Stimulated activated CD4-positive, alpha-beta T cell treated with anti-CD3 and anti-CD28 coated beads, Interleukin-15, amount 100 ng/mL, for 48 hours (primary cell): ENCODE measurements at places on chromosomes 5 and 9.
A peak's percentile ranks its signal among the peaks of the same experiment; 100 is the strongest.

GRCh38 chr9:134224567-134225093, 60.3 kb upstream of the RNU6ATAC start:
- DNase-seq = no peak

GRCh38 chr9:38025166-38025565, 43.9 kb downstream of the SHB start:
- DNase-seq = no peak

DNA sequence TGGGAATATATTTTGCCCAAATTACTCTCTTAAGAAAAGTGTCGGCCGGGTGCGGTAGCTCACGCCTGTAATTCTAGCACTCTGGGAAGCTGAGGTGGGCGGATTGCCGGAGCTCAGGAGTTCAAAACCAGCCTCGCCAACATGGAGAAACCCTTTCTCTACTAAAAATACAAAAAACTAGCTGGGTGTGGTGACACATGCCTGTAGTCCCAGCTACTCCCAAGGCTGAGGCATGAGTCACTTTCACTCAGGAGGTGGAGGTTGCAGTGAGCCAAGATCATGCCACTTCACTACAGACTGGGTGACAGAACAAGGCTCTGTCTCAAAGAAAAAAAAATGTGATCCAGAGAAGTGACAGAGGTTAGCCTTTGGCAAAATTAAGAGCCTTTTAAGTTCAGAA, 26.4 kb upstream of the TMEM171 start:
- DNase-seq = peak; percentile 18

GRCh38 chr9:123551734-123552133, 195.7 kb downstream of the CRB2 start:
- no peak for DNase-seq

GRCh38 chr9:33446946-33447798, at the start of gene AQP3:
TSS of gene AQP3 (minus strand) at chr9:33447593. CDS start at chr9:33447530, 63 bp downstream.
- peak; percentile 58 for DNase-seq

- no peak for DNase-seq
Observed at GRCh38 chr9:120921661-120922181, 4.9 kb downstream of the TRAF1 start.

DNA sequence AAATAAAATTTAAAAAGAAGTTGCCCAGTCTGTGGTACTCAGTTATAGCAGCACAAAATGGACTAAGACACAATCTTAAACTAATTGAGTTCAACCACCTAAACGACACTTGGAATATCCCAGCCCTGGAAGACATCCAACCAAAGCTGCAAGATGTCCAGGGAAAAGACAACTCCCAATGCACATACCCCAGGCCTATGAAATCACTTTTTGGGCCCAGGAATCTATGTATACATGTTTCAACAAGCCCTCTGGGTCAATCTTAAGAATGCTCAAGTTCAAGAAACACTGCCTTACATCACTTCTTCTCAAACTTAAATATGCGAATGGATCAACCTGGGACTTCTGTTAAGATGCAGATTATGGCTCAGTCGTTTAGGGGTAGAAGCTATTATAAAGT, 148.6 kb downstream of the ELAVL2 start:
- no peak for DNase-seq

GRCh38 chr5:71623221-71623794, 36.2 kb downstream of the MCCC2 start:
- DNase-seq = no peak

GRCh38 chr9:111527347-111527746, 2.4 kb downstream of the ZNF483 start:
- DNase-seq = no peak

DNA sequence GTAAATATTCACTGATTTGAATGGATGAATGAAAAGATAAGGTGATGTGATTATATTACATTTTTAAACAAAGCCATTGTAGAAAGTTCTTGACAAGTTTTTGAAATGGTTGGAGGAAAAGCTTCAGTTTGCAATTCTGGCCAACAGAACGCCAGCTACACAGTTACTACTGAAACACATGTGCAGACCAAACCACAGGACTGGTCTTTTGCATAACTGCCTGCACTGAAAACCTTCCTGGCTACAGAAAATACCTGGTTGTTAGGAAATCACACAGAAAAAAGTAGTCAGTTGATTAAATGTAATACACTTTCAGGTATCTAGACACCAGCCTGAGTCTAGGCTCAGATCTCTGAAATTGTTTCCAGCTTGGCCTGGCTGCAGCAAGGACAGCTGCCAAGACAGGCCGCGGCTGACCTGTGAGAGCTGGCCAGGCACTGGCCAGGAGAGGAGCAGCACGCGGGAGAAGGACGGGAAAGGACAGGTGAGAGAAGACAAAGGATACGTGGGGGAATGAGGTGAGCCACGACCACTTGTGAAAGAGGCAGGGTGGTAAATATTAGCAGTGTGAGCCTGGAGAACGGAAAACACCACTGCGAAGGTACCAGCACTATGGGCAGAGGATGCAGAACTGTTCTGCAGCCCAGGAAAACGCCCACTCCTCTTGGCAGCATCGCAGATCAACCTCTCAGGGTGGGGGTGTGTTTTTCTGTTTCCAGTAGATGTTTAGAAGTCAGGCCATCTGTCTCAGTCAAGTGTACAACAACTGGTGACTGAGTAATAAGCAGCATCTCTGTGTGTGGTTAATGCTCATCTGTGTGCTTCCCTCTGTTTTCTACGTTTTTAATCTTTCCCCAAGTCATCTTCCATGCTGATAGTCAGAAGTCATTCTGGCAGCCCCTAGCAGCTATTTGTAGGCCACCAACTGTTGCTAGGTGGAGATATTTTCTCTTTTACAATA, 137.4 kb downstream of the SCAMP1 start:
- DNase-seq = no peak

- no peak for DNase-seq
Observed at GRCh38 chr5:11214864-11215644, 454.0 kb upstream of the DAP start.

DNA sequence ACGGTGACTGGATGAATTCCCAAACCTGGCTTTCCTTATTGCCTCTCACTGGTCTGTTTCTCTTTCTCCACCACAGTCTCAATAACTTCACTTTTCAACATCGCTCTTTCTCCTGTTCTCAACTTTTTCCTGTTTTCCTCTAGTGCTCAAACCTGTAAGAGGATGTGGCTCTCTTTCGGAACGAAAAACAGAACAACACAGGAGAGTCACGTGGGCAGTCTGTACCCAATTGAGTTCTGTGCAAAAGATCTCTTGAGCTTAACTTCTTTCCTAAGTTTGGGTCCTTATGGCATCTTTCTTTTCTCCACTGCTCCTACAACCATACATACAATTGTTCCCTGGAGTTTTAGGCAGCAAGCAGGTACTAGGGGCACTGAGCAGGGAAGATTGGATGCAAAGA, 8.9 kb downstream of the HAVCR1 start:
- DNase-seq = no peak

- no peak for DNase-seq
Observed at GRCh38 chr5:93717162-93717561, 24.2 kb downstream of the POU5F2 start.

GRCh38 chr9:136847826-136848392, 1.3 kb upstream of the PHPT1 start:
- DNase-seq = peak; percentile 83

DNA sequence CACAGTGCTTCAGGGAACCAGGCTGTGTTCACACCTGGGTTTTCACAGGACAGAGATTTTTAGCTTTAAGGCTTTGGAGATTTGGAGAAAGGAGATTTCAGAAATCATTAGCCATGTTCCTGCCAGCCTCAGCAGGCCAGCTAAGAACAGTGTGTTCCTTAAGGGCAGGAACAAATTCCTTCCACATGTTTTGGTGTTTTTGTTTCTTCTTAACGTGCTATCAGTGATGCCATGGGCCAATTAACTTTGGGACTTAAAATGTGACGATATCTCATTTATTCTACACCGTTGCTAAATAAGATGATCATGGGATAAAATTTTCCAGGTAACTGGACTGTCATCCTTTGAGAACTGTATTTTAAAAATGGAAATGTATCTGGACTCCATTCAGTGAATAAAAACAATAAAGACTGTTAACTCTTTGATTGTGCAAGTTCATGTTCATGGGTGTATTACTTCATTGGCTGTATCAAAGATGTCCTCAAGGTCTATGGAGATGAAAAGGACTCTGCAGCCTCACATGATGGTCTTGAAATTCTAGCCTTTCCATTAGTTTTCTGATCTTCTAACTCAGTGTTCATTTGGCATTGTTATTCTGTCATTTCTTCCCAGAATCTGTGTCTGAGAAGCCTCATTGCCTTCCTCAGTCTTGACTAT, 72.3 kb downstream of the ZNF366 start:
- no peak for DNase-seq

DNA sequence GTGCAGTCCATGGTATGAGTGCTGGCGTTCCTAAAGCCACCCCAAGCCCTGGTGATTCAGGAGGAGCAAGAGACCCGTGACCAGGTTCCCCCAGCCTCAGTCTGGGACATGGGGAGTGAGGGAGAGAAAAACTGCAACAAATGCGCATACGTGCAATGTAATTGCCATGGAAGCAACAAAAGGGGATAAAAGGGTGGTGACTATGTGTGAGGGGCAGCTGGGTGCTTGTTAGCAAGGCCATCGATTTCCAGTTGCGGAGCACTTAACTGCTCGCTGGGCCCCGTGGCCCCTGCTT, 709 bp upstream of the SH3PXD2B start:
- no peak for DNase-seq

GRCh38 chr5:156147944-156148285, 179.0 kb upstream of the SGCD start:
- no peak for DNase-seq

DNA sequence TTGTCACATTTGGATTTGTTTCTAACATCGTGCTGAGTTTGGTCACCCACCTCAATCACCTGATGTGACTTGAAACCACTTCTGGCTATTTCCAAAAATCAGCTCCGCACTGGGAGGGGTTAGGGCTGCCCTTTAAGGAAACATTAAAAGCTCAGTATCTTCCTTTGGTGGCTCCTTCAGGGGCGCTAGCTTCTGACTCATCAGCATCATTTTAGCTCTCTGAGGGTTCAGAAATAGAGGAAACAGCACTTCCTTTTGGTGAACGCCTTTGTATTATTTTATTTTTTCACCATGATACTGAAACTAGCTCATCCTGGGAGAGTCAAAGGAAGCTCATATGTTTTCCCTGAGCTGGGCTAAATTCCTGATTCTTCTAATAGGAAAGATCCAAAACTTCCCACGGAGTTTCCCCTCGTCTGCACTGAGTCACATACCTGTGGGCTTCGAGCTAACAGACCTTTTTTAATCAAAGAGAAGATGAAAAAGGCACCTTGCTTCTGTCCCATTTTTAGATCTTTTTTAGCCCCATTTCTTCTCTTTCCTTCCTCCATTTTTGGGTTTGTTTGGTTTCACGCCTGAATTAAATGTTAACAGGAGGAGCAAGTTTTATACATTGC, 48.2 kb downstream of the ROPN1L start:
- DNase-seq = no peak

DNA sequence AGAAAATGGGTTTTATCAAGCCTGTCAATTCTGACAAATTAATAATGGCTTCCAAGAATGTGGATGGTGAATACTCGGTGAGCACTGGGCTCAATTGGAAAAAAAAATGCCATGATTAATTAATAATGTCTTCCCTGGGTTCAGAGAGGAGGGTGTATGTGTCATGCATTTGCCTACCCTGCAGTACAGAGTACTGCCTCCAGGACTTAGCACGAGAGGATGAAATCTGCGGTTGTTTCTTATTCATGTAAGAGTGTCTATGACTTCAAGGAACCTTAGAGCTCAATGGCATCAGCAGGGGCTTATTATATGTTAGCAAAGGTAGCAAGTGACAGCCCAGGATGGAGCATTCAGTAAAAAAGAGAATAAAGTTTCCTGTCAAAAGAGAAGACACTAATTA, 132.7 kb downstream of the GRIA1 start:
- no peak for DNase-seq

DNA sequence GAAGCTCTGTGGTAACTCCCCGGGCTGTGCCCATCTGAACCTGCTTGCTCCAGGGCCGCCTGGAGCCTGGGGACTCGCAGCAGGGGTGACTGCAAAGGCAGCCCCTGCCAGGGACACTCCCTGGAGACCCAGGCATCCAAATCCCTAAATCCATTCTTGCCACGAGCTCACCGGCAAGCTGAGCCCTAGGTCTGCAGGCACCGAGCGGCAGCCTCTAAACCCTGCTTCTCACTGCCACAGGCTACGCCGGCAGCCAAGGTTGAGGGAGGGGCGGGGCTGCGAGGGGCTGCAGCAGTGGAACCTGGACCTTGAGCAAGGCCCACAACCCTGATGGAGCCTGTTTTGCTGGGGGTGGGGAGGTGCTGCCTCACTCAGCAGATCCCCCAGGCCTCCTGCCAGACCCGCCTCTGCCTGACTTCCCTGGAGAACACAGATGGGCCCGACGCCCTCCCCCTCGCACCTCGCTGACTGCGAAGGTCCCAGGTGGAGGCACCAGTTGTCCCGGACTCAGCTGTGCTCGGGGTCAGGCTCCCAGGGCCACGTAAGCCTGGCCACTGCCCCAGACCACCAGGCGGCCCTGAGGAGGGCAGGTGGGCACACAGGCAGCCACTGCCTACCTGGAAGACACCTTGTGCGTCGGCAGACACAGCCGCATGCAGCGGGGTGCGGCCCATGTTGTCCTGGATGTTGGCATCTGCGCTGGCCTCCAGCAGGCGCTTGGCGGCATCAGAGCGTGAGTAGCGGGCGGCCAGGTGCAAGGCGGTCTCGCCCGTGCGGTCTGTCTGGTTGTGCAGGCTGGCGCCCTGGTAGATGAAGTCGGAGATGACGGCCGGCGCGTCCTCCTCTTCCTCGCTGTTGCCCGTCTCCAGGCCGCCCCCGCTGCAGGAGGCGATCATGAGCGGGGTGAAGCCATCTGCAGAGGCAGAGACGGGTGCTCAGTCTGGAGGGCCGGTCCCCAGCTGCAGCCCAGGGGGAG, 17.4 kb upstream of the SEC16A start:
- no peak for DNase-seq

DNA sequence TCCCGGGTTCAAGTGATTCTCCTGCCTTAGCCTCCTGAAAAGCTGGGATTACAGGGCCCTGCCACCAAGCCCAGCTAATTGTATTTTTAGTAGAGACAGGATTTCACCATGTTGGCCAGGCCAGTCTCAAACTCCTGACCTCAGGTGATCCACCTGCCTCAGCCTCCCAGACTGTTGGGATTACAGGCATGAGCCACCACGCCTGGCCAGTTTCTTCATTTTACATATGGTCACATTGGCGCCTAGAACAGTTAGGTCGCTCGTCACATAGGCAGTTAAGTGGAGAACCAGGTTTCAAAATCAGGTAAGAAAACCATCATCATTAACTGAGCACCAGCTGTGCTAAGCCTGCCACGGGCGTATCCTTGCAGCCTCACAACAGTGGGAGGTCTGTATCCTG, 36.1 kb downstream of the OLFML2A start:
- DNase-seq = no peak

DNA sequence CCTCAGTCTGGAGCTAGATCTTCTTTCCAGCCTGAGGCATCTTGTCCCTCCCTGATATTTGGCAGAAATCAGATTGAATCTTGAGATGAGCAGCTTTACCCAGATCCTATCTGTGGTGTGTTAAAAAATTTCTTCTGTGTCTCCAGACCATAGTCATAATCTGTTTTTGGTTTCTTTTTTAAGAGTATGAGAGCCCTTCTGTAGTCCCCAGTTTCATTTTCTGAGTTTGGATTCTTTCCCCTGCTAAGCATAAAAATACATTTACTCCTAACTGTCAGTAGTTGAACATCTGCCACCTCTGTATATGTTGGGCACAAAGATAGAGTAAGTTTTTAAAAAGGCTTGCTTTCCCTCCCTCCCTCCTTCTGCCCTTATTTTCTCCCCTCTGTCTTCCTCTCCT, 137.7 kb downstream of the CNTLN start:
- DNase-seq = no peak

- no peak for DNase-seq
Observed at GRCh38 chr5:10903786-10904560, 142.9 kb upstream of the DAP start.
